ENCODE measurements at places on chromosomes 7 and 10. TPM values are rescaled to one million over a fixed set of nuclear protein-coding genes. Genes with fewer than 3 reads are reported as not detected.

Gene AP3M1
- total RNA-seq, result 17.6 TPM

DNA sequence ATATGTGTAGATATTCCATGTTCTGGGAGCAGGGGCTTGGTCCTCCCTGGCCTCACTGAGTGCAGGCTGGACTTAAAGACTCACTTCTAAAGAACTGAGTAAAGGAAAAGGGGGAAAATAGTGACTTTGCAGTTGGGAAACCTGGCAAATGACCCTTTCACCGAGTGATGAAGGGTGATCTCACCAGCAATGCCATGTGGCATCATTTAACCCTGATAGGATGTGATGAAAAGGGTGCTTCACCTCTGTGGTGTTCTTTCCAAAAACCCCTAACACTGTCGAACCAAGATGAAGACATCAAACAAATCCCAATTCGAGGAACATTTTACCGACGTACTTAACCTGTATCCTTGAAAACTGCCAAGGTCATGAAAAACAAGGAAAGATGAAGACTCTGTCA, 71.9 kb downstream of the AOAH start:
- no peak for DNase-seq
- no peak overlapping the region for H3K27ac ChIP-seq
- peaks cover 6% of the 10 kb centered on the region for H3K4me1 ChIP-seq
- H3K27me3 ChIP-seq, result no peaks in the 10 kb centered on the region
- H3K4me3 ChIP-seq, result no peak overlapping the region
- H3K36me3 ChIP-seq, result peaks cover 3% of the 10 kb centered on the region

DNA sequence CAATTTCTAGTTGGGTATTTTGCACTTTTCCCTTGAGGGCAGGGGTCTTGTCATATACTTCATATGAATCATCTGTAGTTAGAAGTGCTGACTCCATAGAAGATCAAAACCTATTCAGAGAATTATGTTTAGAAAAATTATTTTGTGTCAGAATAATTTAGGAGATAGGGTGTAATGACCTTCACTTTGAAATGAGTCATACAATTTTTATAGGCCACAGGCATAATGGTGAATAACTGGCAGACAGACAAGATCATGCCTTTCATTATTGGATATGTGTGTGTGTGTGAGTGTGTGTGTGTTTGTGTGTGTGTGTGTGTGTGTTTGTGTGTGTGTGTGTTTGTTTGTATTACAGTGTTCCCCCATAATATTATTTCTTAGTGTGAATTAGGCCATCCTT, 523.0 kb downstream of the ANKRD7 start:
- no peaks in the 10 kb centered on the region for H3K27me3 ChIP-seq
- DNase-seq, result no peak
- H3K27ac ChIP-seq, result no peak overlapping the region
- H3K4me3 ChIP-seq, result no peak overlapping the region

DNA sequence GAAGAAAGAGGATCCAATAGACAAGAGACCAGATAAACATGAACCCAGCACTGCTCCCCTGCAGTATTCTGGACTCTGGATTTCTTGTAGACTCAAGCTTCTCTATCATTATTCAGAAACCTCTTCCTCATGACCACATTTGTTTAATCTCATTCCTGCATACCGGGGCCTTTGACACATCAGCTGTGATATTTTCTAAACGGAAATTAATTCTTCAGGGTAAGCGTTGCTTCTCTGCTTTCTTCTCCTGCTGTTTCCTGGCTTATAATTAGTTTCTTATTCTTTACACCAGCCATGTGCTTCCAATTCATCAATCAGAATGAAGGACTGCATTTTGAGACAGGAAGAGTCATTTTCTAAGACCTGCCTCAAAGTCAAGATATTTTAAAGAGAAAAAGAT, 54.2 kb upstream of the TARP start:
- no peak for DNase-seq
- peaks cover 14% of the 10 kb centered on the region for H3K4me1 ChIP-seq
- H3K27ac ChIP-seq, result no peak overlapping the region
- H3K36me3 ChIP-seq, result no peaks in the 10 kb centered on the region
- no peaks in the 10 kb centered on the region for H3K27me3 ChIP-seq

DNA sequence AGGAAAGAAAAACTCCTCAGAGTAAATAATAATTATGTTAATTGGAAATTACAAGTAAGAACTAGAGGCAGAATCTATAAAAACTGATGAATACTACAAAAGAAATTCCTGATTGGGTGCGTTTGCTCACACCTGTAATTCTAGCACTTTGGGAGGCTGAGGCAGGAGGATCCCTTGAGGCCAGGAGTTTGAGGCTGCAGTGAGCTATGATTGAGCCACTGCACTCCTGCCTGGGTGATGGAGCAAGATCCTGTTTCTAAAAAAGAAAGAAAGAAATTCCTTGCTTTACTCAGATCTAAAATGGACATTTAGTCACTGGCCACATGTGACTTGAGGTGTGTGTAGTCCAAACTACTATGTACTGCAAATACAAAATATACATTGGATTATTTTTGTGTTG, 42.0 kb downstream of the MCU start:
- no peaks in the 10 kb centered on the region for H3K36me3 ChIP-seq
- H3K4me3 ChIP-seq, result no peak overlapping the region
- H3K4me1 ChIP-seq, result no peaks in the 10 kb centered on the region
- no peaks in the 10 kb centered on the region for H3K27me3 ChIP-seq
- no peak for DNase-seq
- H3K27ac ChIP-seq, result no peak overlapping the region

GRCh38 chr7:43118313-43118712, 5.9 kb downstream of the HECW1 start:
- H3K27ac ChIP-seq, result no peak overlapping the region
- no peak overlapping the region for H3K4me3 ChIP-seq
- no peaks in the 10 kb centered on the region for H3K36me3 ChIP-seq
- peaks cover 26% of the 10 kb centered on the region for H3K27me3 ChIP-seq

Gene GRM3
- total RNA-seq, result not detected

DNA sequence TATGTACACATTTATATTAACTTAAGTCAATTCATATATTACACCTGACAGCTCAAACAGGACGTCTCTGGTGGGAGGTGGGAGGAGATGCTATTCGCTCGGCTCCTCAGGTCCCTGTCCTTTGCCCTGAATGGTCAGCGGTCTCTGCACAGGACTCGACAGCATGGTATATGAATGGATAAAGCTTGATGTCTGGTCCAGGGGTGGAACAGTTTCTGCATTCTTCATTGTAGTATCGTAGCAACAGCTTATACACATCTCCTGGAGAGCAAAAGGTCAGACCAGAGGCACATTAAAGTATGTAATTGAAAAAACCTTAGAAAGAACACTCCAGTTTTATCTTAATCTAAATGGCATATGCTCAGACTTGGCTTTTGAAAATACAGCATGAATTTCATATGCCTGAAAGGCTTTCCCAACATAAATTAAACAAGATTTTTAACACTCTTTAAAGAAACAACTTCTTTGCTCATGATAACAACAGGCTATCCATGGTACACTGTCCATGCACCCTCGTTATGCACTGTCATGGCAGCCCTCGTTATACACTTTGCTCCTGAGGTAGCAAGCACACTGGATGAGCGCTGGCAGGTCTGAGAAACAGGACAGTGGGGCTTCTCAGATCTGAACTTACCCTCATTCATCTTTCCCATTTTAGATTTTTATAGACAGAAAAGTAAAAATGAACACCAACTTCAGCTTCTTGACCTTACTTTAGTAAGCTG, 57.3 kb upstream of the OGDHL start:
- H3K36me3 ChIP-seq, result peaks cover 44% of the 10 kb centered on the region
- no peak overlapping the region for H3K27ac ChIP-seq
- no peak for DNase-seq
- H3K4me1 ChIP-seq, result no peaks in the 10 kb centered on the region

Gene GARIN1A
- 0.73 TPM for total RNA-seq

Data from CD4-positive, alpha-beta T cell (primary cell).